ENCODE measurements at places on chromosomes 3 and 15.

DNA sequence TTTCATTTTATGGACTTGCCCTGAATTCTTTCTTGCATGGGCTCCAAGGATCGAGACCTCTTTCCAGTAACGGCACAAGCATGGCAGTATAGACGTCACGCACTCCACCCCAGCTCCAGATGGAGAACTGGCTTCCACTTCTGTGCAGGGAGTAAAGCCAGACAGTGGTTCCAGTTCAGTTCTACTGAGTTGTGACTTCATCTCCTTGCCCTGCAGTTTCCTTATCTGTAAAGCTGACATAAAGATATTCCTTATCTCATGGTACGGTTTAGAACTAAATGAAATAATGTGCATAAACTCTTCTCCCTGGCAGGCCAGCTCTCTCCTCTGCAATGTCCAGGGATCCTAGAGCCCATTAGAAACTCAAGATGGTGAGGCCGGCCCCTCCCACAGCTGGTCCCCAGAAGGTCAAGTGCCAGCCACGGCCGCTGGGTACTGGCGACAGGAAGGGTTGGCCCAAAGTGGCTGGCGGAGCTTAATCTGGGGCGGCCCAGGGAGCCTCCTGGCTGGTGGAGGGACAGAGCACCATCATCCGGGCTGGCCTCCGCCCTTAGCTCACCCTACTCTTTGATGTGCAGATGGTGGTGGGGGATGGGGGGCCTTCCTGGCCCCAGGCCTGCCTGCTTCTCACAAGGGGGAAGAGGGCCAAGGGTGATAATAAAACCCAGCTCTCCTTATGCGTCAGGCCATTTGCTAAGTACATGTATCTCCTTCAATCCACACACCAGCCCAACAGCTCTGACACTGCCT lies 7.2 kb downstream of the MESP2 start:
- DNase-seq: no peak

DNA sequence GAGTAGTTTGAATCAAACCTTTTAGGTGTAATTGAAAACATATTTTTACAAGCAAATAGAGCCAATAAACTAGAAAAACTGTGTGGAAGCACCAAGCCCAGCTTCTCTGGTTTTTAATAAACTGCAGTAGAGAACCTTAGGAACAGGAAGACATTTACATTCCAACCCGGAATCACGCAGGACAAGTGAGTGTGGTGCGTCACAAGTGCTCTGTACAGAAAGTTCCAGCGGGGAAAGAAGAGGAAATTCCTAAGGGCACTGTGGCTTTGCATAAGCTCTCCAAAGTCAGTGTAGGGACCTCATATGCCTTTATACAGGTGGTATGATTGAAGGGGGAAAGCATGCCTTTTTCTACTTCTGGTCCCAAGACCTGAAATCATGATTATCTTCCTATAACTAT lies 21.6 kb downstream of the COL8A1 start:
- DNase-seq: no peak

- DNase-seq: no peak
Observed at GRCh38 chr3:197896421-197896820, 53.6 kb upstream of the RPL35A start.

GRCh38 chr15:60569596-60569995 lies 90.7 kb upstream of the ICE2 start:
- no peak for DNase-seq

DNA sequence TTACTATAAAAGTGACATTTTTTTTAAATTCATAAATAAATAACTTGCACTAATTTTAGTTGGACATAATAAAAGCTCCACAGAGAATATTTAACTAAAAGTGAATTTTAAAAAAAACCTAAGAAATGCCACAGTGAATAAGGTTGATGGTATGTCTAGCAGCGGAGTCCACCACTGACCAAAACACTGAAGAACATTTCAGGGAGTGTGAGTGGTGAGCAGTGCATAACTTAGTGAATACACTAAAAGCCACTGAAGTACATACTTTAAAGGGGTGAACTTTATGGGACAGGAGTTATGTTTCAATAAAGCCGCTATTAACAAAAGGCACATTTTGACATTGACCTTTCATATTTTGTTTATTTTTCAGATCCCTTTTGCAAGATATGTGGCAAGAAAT lies 32.3 kb downstream of the SRP14 start:
- no peak for DNase-seq

DNA sequence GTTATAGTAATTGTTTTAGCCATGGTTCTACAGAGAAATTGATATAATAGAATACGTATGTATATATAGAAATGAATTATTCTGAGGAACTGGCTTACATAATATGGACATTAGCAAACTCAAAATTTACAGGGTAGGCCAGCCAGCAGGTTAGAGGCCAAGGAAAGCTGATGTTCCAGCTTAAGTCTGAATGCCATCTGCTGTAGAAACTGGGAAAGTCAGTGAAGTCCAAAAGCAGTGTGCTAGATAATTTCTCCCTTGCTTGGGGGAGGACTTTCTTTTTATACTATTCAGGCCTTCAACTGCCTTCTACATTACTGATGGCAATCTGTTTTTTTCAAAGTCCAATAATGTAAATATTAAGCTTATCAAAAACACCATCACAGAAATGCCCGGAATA lies 1174.7 kb downstream of the ZPLD1 start:
- DNase-seq: no peak

- no peak for DNase-seq
Observed at GRCh38 chr15:52290329-52290728, 5.3 kb downstream of the MYO5C start.

GRCh38 chr15:93583552-93583951 lies 494.5 kb upstream of the RGMA start:
- DNase-seq: no peak

All from CD4-positive, alpha-beta T cell treated with Interleukin-6 at 100 ng/mL for 8 hours (primary cell).